Stimulated activated CD4-positive, alpha-beta T cell treated with anti-CD3 and anti-CD28 coated beads, TNF-alpha, amount 100 ng/mL, for 24 hours (primary cell): ENCODE measurements at places on chromosomes 1 and 21.

GRCh38 chr1:16326833-16327404 lies 25.4 kb downstream of the FBXO42 start:
- no peak for DNase-seq

- DNase-seq, result no peak
These were observed 1.7 kb downstream of the LIN28A start for GRCh38 chr1:26412180-26412840.

- DNase-seq, result no peak
These were observed 380.8 kb downstream of the HHIPL2 start for GRCh38 chr1:222167111-222167510.

DNA sequence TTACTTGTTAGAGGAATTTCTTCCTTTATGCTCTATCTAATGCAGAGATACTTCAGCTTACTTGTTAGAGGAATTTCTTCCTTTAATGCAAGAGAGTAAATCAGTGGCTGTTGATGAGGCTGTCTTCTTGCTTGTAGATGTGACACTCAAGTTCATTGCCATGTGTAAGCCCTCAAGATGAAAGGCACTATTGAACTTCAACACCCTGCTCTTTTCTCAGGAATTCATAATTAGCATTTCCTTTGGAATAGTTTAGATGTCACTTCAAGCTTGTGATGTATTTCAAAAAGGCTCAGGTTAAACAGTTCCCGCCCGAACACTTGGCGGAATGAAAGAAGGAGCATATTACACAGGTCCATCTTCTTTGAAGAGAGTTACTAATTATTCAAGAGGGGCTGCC lies 251.9 kb downstream of the RGS7 start:
- DNase-seq, result no peak

GRCh38 chr1:10773851-10774614 lies 22.4 kb downstream of the CASZ1 start:
- no peak for DNase-seq

DNA sequence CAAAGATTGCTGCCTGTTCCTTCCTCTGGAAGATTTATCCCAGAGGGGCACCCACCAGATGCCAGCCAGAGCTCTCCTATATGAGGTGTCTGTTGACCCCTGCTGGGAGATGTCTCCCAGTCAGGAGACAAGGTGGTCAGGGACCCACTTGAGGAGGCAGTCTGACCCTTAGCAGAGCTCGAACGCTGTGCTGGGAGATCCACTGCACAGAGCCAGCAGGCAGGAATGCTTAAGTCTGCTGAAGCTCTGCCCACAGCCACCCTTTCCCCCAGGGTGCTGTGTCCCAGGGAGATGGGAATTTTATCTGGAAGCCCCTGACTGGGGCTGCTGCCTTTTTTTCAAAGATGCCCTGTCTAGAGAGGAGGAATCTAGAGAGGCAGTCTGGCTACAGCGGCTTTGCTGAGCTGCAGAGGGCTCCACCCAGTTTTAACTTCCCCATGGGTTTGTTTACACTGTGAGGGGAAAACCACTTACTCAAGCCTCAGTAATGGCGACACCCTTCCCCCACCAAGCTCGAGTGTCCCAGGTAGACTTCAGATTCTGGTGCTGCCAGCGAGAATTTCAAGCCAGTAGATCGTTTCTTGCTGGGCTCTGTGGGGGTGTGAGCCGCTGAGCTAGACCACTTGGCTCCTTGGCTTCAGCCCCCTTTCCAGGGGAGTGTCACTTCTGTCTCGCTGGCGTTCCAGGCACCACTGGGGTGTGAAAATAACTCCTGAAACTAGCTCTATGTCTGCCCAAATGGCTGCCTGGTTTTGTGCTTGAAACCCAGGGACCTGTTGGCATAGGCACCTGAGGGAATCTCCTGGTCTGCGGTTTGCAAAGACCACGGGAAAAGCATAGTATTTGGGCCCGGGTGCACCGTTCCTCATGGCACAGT lies 51.1 kb upstream of the PDC start:
- no peak for DNase-seq

DNA sequence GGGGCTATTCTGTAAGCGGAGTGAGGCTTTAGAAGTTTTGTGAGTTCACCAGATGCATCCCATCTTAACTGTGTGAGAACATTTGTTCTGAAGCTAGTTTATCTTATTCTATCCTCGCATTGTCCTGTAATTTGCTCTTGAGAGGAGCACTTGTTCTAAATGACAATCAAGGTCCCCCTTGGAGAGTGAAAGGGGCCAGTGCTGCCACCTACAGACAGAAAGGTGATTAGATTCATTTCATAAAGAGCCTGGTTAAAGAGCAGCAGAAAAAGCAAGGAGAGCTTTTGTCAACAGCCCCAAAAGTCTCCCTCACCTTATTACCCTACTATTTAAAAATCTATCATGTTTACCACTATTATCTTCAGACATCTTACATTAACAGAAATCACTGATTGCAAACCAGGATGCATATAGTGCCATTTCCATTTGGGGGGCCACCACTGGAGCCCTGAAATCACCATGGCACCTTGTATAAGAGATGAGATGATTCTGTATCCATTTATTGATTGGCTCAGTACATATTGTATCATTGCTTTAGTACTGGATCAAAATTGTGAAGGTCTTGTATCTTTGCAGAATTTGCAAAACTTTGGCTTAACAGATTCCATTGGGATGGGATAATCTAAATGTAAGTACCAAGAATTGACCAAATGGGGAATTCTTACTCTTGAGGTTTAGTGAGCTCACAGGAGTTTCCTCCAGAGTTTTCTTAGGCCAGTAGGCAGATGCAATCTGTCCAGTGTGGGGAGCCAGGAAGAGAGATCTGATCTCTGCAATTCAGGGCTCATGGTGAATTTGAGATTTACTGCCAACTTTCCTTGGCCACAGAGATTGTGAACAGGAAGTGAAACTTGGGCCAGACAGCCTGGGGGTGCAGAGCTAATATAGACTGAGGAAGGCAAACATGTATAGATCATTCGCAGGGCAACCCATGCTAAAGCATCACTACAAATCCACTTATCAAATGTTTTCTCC lies 64.3 kb upstream of the TRABD2B start:
- peak; percentile 3 for DNase-seq

- DNase-seq, result no peak
These were observed 9.0 kb downstream of the IFNAR2 start for GRCh38 chr21:33238565-33239255.

GRCh38 chr1:234584926-234585325 lies 25.1 kb downstream of the IRF2BP2 start:
- DNase-seq, result no peak

DNA sequence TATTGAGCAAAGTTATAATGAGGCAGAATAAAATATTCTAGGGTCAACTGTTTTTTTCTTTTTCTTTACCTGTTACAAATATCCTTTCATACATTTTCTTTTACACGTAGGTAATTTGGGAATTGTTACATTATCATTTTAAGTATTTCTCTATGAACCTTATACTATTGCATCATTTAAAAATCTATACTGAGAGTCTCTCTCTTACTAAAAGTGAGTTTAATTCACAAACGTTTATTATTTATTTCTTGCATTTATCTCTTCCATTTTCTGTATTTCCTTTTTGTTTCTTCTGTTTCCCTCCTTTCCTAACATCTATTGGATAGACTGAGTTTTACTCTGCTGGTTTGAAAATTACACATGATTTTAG lies 25.4 kb upstream of the CLCA4 start:
- no peak for DNase-seq

DNA sequence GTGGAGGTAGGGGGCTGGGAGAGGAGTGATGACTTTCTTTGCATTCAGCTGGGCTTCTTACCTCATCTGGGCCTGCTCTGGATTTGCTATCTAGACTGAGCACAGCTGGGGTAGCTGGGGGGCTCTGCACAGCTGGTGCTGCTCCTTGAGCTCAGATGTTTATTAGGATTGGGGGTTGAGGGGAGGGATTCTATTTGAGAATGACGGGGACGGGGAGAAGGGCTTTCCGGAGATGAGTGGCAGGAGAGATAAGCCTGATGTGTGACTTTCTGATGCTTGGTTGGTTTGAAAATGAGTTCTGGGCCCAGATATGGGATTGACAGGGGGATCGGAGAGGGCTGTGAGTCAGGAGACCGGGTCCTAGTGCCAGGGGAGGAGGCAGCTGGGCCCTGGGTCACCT lies 146.1 kb upstream of the CSF3R start:
- no peak for DNase-seq

- DNase-seq, result no peak
These were observed 27.2 kb downstream of the TSEN15 start for GRCh38 chr1:184078564-184079249.

DNA sequence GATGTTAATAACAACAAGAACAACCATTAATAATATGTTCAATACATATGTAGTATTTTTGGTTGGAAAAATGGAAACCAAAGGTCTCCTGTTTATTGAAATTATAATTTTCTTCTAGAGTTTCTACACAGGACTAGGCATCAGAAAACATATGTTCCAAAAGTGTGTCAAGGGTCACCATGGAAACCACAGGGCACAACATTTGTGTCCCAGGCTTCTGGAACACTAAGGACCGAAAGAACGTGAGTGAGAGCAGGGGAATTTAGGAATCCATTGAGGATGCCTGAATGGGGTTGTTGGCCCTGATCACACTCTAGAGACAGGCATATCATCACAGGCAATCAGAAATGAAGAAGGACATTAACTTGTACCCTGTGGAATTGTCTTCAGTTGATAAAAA lies 7.5 kb upstream of the CDC14A start:
- DNase-seq, result no peak

DNA sequence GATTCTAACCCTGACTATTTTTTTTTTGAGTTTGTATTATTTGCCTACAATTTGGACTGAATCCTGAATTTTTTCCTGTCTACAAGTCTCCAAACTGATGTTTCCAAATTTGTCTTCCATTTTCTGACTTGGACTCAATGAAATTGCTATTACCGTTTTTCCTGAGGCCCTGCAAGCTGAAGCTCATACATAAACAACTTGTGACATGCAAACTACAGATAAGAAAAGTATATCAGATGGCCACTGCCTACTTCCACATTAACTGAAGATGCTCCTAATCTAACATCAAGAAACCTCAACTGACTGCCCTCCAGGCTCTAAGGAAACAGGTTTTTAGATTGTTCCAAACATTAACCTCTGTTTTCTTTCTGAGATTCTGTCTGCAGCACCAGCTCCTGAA lies 51.1 kb upstream of the KLHDC7A start:
- DNase-seq, result no peak

DNA sequence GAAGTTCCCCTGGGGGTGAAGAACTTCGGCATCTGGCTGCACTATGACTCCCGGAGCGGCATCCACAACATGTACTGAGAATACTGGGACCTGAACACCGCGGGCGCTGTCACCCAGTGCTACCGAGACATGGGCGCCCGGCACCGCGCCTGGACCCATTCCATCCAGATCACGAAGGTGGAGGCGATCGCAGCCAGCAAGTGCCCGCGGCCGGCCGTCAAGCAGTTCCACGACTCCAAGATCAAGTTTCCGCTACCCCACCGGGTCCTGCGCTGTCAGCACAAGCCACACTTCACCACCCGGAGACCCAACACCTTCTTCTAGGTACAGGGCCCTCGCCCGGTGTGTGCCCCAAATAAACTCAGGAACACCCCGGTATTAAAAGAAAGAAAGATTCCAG lies 22.0 kb upstream of the SLC9A1 start:
- DNase-seq, result no peak

DNA sequence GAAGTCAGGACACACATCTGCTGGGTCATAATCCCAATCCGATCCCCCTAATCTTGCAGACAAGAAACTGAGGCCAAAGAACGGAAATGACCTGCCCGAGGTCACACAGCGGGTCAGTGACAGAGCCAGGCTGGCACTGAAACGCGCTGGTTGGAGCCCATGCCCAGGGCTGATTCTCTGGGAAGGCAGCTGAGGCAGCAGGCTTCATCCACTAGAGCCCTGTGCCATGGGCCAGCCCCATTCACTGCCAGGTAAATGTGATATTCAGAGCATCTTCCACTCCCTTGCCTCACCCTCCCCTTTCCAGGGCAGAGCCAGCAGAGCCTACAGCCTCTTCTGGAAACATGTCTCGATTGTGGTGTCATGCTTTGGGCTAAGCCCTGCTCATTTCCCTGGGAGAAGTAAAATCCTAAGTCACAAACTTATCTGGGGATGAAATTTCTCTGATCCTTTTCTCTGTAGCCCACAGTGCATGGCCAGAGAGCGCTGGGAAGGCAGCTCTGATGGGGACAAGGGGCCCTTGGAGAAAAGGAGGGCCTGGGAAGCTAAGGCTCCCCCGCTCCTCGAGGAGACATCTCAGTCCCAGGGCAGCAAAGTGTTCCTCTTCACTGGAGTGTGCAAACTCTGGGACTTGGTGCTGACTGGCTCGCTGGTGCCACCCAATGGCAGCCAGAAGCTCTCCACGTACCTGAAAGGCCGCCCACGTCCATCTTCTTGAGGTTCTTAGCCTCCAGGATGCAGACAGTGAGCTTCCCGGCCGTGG lies 110.4 kb downstream of the SYT2 start:
- no peak for DNase-seq

DNA sequence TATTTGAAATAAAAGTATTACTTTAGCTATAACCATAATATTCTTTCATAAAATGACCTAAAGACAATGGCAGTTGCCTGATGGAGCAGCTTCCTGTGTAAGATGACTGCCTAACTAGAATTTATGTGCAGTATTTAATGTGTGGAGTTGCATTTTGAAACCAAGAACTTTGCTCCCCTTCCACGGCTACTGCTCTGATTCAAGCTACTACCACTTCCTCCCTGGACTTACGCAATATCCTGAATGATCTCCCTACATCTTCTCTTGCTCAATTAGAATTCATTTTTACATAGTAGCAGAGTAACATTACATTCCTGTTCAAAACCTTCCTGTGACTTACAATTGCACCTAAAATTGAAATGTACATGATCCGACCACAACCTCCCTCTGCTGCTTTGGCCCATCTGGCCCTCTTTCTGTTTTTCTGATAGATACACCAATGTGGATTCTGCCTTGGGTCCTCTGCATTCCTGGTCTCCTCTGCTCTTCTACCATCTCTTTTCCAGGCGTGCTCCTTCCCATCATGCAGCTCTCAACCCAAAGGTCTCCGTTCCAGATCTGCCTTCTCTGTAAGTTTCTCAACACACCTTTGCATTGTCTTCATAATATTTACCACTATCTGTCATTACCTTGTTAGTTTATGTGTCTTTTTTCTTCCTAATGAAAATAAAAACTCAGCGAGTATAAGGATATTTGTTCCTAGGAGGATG lies 47.4 kb upstream of the USP25 start:
- no peak for DNase-seq

GRCh38 chr21:33688353-33688752 lies 46.1 kb downstream of the ITSN1 start:
- DNase-seq, result no peak
